ENCODE measurements at places on chromosomes 5 and 9.
A peak's percentile ranks its signal among the peaks of the same experiment; 100 is the strongest.

DNA sequence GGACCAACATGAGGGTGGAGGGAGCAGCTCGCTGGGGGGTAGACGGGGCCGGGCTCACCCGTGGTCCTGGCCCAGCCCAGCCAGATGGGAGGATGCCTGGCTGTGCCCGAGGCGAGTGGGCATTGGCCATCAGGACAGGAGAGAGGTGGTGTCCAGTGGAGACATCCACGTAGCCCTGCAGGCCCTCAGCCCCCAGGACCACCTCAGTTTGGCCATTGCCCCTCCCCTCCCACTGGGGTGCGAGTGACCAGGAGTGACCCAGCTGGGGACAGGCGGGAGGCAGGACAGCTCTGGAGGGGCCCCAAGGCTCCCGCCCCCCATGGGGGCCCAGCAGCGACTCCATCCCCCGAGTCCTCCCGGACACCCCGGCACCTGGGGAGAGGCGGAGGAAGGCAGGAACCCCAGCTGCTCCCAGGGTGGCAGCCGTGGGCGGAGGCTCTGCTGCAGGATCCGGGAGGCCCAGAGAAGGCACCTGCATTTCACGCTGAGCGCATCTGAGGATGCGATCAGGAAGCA is 8.3 kb downstream of the NOXA1 start:
- DNase-seq: no peak

DNA sequence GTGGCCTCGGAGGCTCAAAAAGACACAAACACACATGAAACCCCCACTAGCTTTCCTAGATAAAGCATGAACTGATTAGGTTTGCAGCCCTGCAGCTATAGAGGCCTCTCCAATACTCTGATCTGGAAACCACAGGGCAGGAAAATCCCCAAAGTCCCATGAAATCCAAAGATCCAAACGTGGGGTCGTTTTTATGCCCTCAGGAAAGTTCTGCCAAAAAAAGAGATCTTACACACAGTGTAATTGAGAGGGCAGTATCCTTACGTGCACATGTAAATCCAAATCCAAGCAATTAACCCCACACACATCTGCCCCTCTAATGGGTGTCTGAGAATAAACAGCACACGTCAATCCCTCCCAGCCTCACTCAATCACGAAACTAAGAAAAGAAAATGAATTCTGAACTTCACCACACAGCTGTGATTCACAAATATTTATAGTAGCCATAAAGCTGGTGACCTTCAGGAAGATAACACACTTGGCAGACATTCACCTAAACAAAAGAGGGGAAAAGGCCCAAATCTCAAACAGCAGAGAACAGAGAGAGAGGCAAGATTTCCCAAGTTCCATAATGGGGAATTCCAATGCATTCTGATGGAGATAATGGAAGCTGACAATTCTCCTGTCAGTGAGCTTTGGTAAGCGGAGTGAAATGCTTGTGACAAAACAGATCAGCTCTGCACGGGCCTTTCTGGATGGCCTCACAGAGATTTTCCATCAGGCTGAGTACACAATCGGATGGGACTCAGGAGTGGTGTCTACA is 114.2 kb downstream of the SEMA5A start:
- no peak for DNase-seq

GRCh38 chr5:122736086-122736845 is 38.6 kb upstream of the SNX2 start:
- DNase-seq: no peak

- no peak for DNase-seq
Observed at GRCh38 chr9:92970467-92970923, 23.2 kb downstream of the FGD3 start.

DNA sequence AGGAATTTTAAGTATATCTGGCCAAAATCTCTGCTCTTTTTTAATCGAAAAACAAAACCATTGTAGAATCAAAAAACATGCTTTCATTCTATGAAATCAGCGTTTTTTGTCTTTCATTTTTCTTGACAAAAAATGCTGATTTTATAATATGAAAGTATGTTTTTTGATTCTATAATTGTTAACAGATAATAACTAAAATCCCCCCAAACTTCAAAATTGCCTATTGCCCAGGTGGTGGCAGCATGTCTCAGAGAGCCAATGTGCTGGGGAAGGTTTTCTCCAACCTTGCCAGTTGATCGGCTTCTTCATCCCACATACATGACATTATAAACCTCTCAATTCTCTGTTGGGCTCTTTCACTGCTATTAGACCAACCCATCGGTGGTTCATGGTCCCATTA is 5.1 kb upstream of the SMIM15 start:
- DNase-seq: peak; percentile 62

GRCh38 chr9:123339666-123340510 is 16.1 kb upstream of the CRB2 start:
- no peak for DNase-seq

DNA sequence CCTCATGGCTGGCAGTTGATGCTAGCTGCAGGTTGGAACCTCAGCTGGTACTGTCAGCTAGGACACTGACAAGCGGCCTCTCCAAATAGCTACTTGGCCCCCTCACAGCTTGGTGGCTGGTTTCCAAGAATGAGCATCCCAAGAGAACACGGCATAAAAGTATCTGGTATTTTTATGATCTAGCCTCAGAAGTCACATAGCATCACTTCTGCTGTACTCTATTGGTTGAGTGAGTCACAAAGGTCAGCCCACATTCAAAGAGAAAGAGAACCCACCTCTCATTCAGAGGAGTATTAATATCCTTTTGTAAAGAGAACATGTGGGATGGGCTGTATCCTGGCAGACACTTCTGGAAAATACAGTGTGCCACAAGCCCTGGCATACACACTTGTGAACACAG is 6.0 kb upstream of the SIL1 start:
- no peak for DNase-seq

DNA sequence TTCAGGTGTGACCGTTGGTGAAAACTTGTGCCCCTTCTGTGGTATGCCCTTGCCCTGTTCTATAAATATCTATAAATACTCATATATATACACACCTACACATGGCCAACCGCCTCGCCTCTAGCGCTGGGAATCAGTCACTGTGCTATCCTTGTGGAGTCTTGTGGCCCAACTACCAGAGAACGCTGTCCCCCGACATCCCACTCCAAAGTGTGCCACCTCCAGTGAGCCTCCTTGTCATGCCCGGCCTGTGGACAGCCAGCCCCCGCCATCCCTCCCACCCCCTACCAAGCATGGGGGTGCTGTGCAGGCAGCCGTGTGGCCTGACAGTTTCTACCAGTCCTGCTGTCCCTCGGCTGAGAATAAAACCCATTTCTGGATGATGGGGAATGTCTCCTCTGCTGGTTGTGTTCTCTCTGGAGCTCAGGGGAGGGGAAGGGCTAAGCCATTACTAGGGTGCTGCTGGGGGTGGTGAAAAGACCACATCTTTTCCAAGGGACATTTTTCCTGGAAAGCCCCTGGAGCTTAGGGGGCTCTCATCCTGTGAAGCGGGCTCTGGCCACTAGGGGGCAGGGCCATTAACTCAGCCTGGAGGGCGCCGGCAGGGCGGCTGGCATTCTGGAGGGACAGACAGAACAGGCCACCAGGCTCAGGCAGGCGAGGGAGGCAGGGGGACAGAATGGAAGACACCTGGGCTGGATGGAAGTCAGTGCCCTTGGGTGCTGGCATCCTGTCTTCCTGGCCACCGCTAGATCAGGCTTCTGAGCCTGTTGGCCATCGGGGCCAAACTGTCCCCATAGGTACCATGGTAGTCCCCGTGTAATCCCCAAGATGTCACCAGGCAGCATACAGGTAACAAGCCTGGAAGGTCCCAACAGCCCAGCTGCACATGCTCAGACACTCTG is 20.7 kb downstream of the GOLGA2 start:
- peak; percentile 21 for DNase-seq

- no peak for DNase-seq
Observed at GRCh38 chr9:76605321-76605900, 146.4 kb downstream of the GCNT1 start.

GRCh38 chr9:124149992-124150391 is 107.8 kb upstream of the NEK6 start:
- no peak for DNase-seq

DNA sequence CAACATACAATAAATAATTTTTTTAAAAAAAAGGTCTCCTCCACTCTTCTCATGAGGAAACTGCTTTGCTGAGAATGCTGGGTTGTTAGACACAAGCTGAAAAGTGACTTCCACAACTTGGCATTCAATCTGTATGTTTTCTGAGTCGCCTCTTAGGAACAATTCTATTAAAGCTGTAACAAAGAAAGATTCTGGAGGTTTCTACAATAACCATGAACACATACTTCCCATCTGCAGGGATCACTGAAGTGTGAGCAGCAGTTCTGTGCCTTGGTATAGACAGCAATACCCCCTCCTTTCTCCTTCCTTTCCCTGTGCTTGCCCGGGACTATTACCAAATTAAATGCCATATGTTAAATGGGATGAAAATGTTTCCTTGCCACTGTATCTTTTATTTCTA is 1.5 kb downstream of the DIRAS2 start:
- no peak for DNase-seq

DNA sequence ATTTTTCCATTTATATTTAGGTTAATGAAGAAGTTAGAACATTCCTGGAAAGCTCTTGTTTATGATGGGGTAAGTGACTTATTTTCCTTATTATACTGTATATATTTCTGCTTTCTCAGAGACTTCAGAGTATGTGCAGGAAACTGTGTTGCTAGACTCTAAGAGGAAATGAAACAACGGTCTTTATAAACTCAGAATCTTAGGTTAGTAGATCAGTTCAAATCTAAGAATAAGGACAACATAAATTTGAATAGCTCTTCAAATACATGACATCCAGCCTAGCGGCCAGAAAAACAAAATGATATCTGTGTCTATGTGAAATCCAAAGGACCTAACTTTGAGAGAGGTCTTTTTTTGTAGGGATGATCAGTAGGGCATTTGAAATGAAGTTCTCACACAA is 94.3 kb downstream of the PRKACG start:
- no peak for DNase-seq

DNA sequence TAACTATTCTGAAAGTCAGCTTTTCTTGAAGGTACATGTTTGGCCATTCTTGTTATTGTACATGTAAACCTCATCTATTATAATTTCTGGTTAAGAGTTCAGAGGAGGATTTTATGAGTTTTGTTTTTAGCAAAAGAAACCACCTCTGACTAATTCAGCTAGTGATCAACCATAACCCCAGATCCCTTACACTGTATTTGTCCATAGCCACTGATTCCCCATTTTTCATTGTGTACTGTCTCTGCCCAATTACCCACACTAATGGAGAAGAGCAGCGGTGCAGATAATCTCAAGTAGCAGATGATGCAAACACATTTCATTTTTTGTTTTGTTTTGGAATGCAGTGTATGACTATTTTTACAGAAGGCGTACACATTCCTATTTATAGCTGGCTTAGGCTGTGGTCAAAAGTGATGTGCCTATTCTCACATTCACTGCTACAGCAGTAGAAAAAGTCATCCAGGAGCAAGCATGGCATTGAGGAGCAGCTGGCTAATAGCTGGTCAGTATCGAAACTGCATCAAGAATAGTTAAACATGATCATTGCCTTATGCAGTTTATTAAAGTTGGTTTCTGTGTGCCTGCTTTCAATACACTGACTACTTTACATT is 988.3 kb downstream of the DTWD2 start:
- no peak for DNase-seq

- DNase-seq: no peak
Observed at GRCh38 chr9:126357074-126357473, 30.4 kb downstream of the MVB12B start.

DNA sequence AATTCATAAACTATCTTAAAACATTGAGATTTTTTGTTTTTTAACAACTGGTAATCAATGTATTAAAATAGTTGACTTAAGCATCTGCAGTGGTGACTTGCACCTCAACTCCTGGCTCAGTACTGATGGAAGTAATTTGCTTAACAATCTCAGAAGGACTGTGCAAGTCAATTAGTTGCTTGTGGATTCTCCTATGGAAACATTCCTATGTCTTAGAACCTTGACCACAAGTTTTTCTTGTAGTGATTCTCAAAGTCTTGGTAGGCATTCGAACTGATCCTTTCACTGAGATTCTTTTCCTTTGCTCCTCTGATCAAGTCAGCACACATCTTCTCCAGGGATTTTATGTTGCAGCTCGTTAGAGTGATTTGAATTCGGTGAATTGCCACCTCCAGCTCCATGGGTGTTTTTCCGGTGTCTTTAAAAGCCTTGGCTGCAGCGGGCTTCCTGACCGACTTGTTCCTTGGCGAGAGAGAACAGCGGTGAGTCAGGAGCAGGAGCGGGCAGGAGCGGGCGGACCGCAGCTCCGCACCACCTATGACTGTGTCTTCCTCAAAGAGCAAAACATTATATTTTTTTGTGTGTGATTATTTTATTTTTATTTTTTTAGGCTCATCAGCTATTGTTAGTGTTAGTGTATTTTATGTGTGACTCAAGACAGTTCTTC is 21.1 kb downstream of the HMGXB3 start:
- DNase-seq: peak; percentile 82
